ENCODE measurements at places on chromosomes 3 and 15.

DNA sequence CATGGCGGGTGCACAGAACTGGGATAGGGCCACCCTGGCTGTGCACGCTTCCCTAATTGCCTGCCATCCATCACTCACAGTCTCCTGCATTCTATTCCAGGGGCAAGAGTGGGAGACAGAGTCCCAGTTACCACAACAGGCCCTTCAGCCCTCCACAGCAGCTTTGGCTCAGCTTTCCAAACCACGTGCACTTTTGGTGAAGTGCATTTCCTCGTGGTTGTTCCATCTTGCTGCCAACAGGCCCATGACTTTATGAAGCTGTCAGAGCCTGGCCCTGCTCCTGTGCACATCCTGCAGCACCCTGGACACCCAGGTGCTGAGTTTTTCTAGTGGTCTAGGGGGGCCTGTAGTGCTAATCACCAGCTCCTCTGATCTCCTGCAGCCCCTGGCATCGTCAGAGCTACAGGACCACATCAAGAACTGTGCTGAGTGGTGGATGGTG, 110.2 kb downstream of the ADCY5 start:
- H3K4me3 ChIP-seq, result no peak overlapping the region
- H3K27ac ChIP-seq, result no peak overlapping the region
- no peaks in the 10 kb centered on the region for H3K27me3 ChIP-seq
- no peaks in the 10 kb centered on the region for H3K4me1 ChIP-seq

GRCh38 chr3:124032311-124032880, 40.5 kb upstream of the ROPN1 start:
- H3K36me3 ChIP-seq, result no peaks in the 10 kb centered on the region
- peak overlapping the region; percentile 56 for H3K4me3 ChIP-seq
- no peak overlapping the region for H3K27ac ChIP-seq
- no peak for DNase-seq
- H3K4me1 ChIP-seq, result no peaks in the 10 kb centered on the region

DNA sequence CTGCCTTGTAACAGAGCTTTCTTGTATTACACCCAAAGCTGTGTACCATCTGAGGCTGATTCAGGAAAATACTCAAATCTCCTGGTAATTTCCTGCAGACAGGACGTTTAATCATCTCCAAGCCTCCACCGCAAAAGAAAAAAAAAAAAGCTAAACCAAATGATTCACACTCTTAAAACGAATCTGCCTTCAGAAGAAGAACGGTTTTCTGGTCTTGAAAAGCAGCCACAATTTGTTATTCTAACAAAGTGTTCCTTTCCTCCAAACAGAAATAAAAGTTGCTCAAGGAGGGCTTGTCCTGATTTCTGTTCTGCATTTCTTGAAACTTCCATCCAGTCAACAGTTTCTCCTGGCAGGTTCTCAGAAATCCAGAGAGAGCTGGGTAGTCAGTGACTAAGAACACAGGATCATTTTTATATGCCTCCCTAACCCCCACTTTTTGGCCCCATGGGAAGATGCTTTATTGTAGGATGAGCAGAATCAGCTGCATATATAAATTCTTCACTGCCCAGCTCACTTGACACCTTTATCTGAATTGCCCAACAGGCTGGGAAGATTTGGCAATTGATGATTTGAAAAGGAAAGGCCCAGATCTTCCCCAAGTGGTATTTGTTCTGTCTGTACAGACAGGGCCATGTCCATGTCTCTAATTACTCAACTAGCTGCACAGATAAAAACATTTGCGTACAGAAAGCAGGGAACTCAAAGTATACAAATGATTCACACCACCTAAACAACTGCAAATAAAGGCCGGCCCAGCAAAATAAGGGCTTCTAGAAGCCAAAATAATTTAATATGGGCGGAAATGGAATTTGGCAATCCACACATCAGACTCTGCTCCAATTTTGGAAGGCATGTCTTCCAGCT, 41.0 kb upstream of the PRICKLE2 start:
- no peaks in the 10 kb centered on the region for H3K4me1 ChIP-seq
- H3K4me3 ChIP-seq, result no peak overlapping the region
- H3K36me3 ChIP-seq, result no peaks in the 10 kb centered on the region
- H3K27ac ChIP-seq, result no peak overlapping the region

- DNase-seq, result no peak
- H3K36me3 ChIP-seq, result no peaks in the 10 kb centered on the region
- no peak overlapping the region for H3K4me3 ChIP-seq
- H3K4me1 ChIP-seq, result peaks cover 11% of the 10 kb centered on the region
Measured at GRCh38 chr3:127452321-127452821, 138.2 kb downstream of the TPRA1 start.

- H3K36me3 ChIP-seq, result no peaks in the 10 kb centered on the region
- H3K27ac ChIP-seq, result peak overlapping the region; percentile 72
- DNase-seq, result peak; percentile 79
- H3K4me3 ChIP-seq, result peak overlapping the region; percentile 55
Measured at GRCh38 chr15:72184165-72184811, 13.3 kb downstream of the GRAMD2A start.

- no peak overlapping the region for H3K27ac ChIP-seq
- H3K4me3 ChIP-seq, result no peak overlapping the region
- DNase-seq, result no peak
- H3K4me1 ChIP-seq, result no peaks in the 10 kb centered on the region
- no peaks in the 10 kb centered on the region for H3K27me3 ChIP-seq
Measured at GRCh38 chr3:14301558-14301957, 100.8 kb upstream of the SLC6A6 start.

- H3K4me3 ChIP-seq, result peak overlapping the region; percentile 86
- H3K36me3 ChIP-seq, result peaks cover 48% of the 10 kb centered on the region
- peak overlapping the region; percentile 82 for H3K27ac ChIP-seq
- DNase-seq, result no peak
- no peaks in the 10 kb centered on the region for H3K27me3 ChIP-seq
Measured at GRCh38 chr15:92884436-92885223, 15.5 kb upstream of the CHD2 start.

GRCh38 chr3:66812136-66812535, 186.0 kb upstream of the KBTBD8 start:
- no peaks in the 10 kb centered on the region for H3K4me1 ChIP-seq
- no peak for DNase-seq
- no peak overlapping the region for H3K27ac ChIP-seq
- no peaks in the 10 kb centered on the region for H3K36me3 ChIP-seq

DNA sequence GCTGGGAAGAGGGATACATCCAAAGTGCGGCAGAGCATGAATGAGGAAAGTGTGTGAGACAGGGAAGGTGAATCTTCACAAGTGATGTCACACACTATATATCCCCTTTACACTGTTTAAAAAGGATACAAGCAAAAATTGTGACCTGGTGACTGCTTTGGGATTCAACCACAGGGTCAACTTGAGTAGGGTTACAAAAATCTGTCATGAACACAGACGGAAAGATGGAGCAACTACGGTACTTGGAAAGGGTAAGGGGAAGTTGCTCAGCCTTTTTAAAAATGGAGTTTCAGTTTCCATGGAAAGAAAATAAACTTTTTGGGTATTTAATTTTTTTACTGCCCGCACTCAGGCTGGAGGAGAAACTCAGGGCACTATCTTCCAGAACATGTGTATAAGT, 60.3 kb downstream of the B3GNT5 start:
- no peaks in the 10 kb centered on the region for H3K27me3 ChIP-seq
- no peak overlapping the region for H3K27ac ChIP-seq
- H3K36me3 ChIP-seq, result no peaks in the 10 kb centered on the region
- H3K4me3 ChIP-seq, result no peak overlapping the region

DNA sequence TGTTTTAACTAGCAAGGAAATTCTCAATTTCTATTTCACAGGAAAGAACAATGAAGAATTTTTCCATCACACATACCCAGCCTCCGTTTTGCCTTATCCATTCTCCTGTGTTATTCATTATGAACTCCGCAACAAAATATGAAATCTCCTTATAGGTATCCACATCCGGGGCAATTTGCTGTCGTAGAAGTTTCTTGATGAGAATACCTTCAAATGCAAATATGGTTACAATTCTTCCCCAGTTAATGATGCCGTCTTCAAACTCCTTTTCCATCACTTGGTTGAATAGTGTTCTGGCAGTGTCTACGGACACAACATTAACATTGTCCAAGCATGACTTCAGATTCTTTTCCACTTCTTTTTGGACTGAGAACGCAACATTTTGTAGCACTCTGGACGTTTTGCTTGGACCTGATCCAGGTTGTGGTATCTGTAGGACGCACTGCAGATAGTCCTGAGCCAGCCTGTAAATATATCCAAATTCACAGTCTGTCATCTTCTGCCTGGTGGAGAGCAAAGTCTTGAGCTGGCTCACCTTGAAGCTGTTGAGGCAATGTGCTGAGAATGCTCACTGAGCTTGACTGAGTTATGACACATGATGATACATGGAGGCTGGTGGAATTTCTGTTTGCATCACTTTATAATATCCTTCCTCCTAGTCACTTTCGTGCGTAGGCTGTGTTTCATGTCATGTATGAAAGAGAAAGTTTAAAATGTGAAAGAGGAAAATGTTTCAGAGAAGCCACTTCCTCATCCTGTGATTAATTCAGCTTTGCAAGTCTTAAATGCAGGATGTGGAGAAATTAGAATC, at the start of gene BCL2A1:
TSS of gene BCL2A1 (minus strand) at position 573 of the 811 bp plus-strand sequence. CDS start at position 496, 77 bp downstream.
- no peak within 1 kb of the TSS for H3K4me3 ChIP-seq
- no peak for DNase-seq
- H3K27ac ChIP-seq, result no peak within 1 kb of the TSS

GRCh38 chr3:188433521-188434150, 279.7 kb downstream of the LPP start:
- H3K36me3 ChIP-seq, result no peaks in the 10 kb centered on the region
- H3K4me3 ChIP-seq, result no peak overlapping the region
- H3K4me1 ChIP-seq, result peaks cover 12% of the 10 kb centered on the region

- H3K4me3 ChIP-seq, result no peak overlapping the region
- no peaks in the 10 kb centered on the region for H3K27me3 ChIP-seq
- no peaks in the 10 kb centered on the region for H3K4me1 ChIP-seq
- no peaks in the 10 kb centered on the region for H3K36me3 ChIP-seq
Measured at GRCh38 chr15:57521503-57521902, 70.2 kb upstream of the MYZAP start.

DNA sequence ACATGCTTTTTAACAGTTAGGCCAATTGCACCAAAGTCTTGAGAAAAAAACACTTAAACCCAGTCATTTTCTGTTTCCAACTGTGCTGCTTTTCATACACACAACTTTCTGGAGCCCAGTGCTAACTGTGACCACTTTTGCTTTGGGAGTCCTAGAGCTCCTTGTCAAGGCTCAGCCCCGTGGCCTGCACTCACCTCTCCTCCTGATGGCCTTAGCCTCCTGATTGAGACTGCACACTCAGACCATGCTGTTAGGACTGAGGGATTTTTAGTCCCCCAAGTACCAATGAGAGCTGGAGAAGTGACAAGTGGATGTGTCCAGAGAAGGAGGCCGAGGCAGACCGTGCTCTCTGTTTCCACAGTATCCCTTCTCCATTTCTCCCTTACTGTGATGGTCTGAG, 15.2 kb upstream of the RARRES1 start:
- no peak for DNase-seq
- H3K36me3 ChIP-seq, result peaks cover 18% of the 10 kb centered on the region
- H3K27me3 ChIP-seq, result no peaks in the 10 kb centered on the region
- no peak overlapping the region for H3K4me3 ChIP-seq

DNA sequence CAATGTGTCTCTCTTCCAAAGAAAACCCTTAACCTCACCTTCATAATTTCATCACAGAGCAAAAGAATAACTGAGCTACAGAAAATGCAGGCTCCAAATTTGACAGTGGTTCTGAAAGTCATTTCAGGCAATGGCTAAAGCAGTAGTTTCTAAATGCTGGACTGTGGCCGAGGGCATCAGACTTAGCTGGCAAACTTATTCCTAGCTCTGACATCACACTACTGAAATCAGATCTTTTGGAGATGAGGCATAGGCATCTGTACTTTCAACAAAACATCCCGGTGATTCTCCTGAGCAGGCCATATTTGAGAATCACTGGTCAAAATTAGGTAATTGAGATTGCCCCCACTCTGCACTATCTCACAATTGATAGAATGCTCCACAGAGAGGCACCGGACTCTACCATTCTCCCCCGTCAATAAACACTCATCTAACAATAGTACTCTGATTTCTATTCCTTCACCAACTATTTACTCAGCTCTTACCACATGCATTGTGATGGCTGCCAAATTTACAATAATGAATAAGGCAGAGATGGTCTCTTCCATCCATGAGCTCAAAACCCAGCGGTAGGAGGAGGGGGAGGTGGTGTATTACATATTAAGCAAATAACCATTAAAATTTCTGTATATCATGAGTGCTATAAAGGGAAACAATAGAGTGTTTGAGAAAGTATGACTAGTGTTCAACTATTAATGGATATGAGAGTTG, 57.3 kb upstream of the SPRED1 start:
- no peaks in the 10 kb centered on the region for H3K4me1 ChIP-seq
- no peaks in the 10 kb centered on the region for H3K36me3 ChIP-seq
- H3K4me3 ChIP-seq, result no peak overlapping the region
- no peak for DNase-seq
- H3K27me3 ChIP-seq, result no peaks in the 10 kb centered on the region

GRCh38 chr15:52329150-52329549, 33.5 kb upstream of the MYO5C start:
- DNase-seq, result no peak
- H3K4me3 ChIP-seq, result no peak overlapping the region
- no peaks in the 10 kb centered on the region for H3K36me3 ChIP-seq
- H3K4me1 ChIP-seq, result peaks cover 6% of the 10 kb centered on the region

Measured in PC-9 (cell line).